ENCODE measurements at places on chromosomes 3 and 15.

DNA sequence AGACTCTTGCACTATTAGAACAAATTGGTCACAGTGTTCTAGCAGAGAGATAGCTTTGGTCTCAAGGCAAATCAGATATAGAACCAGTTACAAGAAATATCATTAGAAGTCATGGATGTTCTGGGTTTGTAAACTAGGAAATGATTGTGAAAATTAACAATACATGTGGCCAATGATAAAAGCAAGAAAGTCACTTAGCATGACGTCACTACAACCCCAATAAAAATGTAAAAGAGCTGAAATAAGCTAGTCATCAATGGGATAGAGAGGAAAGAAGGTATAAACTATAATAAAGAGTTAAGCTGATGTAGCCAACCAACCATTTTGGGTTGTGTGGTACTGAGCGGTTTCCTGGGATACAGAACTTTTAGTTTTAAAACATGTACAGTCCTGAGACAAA is 32.1 kb upstream of the KCNH8 start:
- DNase-seq = no peak

DNA sequence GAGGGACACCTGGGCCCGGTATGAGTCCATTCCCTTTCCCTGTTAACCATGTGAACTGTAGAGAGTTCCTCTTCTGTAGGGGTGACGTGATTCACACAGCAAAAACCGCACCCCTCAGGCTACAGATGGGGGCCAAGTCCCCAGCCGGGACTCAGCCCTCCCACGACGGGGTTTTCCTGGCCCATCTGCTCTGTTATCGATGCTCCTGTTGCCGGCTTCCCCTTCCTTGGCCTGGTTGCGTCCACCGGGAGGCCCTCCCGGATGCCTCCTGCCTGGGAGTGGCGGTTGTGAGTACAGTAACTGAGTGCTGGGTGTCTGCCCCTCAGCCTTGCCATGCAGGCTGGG is 817 bp upstream of the PLXNA1 start:
- peak; percentile 52 for DNase-seq

- DNase-seq = no peak
These were observed 6.7 kb downstream of the BCL2A1 start for GRCh38 chr15:79964232-79964805.

DNA sequence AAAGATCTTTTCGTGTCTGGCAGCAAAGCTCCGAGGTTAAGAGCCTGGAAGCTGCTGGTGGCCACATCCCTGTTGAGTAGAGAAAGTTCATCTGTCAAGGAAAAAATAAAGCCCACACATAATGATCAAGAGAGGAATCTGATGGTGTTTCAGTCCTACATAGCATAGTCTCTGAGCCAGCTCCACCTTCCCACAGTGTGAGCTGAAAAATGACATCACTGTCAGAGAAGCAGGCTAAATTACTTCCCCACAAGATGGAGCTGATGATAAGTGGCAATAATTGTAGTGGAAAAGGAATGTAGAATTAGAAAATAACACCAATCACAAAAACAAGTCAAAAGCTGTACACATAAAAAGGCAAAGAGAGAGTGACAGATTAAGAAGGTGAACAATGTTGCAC is 84.5 kb downstream of the AQP9 start:
- no peak for DNase-seq

- DNase-seq = no peak
These were observed 281.2 kb downstream of the MECOM start for GRCh38 chr3:169382309-169382708.

DNA sequence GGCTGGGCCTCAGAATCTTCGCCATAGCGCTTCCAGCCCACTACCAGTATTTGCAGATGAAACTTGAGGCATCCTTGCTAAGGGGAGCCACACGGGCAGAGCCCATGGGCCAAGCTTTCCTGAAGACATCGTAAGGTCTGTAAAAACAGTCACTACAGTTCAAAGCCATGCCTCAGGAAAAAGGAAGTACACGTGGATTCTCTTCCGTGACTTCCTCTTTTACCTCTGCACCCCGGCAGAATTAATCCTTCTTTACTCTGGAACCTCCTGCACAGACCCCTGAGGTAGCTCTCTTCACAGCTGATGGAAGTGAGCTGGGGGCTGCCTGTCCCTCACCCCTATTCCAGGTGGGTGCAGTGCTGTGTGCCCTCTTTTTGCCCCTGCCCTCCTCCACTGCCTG is 129.2 kb downstream of the CHDH start:
- no peak for DNase-seq

DNA sequence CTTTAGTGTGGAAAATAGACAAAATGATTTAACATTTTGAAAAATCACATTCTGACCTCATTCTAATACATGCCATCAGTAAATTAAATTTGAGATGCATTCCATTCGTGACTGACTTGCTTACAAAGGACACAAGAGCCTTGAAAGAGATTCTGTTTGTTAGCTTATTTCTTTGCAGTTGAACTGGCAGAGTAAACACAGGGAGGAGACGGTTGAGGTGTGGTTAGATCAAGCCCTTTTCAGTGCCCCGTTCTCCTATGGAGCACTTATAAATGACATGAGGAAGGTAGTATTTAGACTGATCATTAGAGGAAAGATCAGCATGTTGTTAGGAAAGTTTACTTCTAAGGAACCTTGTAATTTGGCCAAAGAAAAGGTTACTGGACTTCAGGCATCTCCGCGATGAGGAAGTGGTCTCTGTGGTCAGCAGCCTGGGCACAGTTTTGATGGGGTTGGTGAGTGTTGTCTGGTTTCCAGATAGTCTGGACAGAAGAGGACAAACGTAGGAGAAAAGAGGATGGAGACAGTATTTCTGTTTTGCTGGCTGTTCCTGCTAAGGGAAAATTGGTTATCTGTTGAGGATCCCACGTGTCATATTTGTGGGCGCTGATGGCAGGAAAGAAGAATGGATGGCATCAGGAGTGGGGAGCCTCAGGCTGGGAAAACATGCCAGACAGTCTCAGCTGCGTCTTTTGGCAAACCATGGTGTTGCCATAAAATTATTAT is 328.9 kb upstream of the TBL1XR1 start:
- no peak for DNase-seq

DNA sequence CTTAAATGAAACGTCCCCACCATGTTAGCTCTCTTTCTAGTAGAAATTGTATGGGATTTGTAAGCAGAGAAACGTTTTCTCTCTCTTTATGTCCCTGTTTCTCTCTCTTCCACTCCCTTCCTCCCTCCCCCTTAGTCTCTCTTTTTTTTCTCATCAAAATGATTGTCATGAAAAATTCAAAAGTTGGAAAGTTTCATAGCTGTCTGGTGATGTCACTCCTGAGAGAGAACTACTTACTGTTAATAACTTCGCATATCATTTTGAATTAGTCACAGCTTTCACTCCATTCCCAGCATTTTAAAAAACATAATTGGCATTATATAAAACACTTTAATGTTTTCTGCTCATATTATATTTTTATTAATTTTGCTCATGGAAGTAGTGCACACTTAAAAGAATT is 331.1 kb downstream of the C3orf38 start:
- DNase-seq = no peak

- DNase-seq = no peak
These were observed 76.8 kb upstream of the LRIG1 start for GRCh38 chr3:66577426-66578203.

- no peak for DNase-seq
These were observed 31.3 kb downstream of the RPN1 start for GRCh38 chr3:128619146-128619890.

DNA sequence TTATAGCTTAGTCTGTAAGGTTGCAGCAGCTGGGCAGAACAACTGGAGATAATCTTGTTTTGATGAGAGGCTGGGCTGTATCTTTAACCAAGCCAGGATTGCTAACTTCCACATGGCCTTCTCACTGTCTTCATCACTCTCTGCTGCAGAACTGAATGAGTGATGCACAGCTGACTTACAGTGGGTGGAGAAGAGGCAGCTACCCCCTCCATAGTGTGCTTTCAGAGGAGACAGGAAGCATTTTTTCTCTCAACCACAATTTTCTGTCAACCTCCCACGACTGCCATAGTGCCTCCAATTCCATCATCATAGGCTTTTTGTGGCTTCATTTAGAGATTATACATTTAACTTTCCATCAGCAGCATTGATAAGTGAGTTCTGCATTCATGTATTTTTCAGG is 168.2 kb downstream of the CLSTN2 start:
- no peak for DNase-seq

GRCh38 chr3:58474348-58474911 is 17.5 kb upstream of the KCTD6 start:
- DNase-seq = no peak

- no peak for DNase-seq
These were observed 179.4 kb downstream of the OPA1 start for GRCh38 chr3:193772422-193772763.

DNA sequence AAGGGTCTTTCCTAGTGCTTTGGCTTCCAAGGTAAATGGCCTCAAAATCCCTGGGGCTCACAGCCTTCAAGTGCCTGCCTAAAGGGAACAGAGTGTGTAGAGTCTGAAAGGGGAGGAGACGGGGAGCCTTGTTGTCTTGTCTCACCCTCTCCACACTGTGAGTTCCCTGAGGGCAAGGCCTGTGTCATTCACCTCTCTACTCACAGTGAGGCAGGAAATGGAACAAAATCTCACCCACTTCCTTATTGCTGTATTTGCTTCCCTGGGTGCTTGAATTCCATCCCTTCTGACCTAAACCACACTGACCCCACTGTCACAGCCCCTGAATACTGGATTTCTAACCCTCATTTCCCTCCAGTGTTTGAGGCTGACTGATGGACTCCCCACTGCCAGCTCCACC is 197.5 kb downstream of the EPHB1 start:
- no peak for DNase-seq

DNA sequence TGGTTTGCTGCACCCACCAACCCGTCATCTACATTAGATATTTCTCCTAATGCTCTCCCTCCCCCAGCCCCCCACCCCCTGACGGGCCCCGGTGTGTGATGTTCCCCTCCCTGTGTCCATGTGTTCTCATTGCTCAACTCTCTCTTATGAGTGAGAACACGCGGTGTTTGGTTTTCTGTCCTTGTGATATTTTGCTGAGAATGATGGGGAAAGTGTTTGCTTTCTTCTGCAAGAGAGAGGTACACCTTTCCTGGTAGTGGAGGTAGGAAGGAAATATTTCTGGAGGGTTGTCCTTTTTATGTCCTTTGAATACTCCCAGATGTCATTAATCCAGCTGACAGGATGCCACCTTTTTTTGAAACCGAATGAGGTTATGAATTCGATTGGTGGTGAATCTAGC is 10.5 kb upstream of the SLC28A1 start:
- no peak for DNase-seq

- DNase-seq = no peak
These were observed 151.7 kb upstream of the TOPAZ1 start for GRCh38 chr3:44090036-44090435.

- peak; percentile 65 for DNase-seq
These were observed 12.9 kb downstream of the C15orf62 start for GRCh38 chr15:40782609-40783227.

GRCh38 chr15:66756295-66756694 is 54.3 kb downstream of the SMAD6 start:
- no peak for DNase-seq

GRCh38 chr15:100190675-100191074 is 151.1 kb downstream of the ADAMTS17 start:
- no peak for DNase-seq

- DNase-seq = no peak
These were observed 34.2 kb downstream of the ZNF654 start for GRCh38 chr3:88093266-88093665.

GRCh38 chr15:71093054-71094024 is 21.9 kb upstream of the THSD4 start:
- no peak for DNase-seq

- DNase-seq = no peak
These were observed 34.2 kb upstream of the ACAD9 start for GRCh38 chr3:128845119-128845777.

DNA sequence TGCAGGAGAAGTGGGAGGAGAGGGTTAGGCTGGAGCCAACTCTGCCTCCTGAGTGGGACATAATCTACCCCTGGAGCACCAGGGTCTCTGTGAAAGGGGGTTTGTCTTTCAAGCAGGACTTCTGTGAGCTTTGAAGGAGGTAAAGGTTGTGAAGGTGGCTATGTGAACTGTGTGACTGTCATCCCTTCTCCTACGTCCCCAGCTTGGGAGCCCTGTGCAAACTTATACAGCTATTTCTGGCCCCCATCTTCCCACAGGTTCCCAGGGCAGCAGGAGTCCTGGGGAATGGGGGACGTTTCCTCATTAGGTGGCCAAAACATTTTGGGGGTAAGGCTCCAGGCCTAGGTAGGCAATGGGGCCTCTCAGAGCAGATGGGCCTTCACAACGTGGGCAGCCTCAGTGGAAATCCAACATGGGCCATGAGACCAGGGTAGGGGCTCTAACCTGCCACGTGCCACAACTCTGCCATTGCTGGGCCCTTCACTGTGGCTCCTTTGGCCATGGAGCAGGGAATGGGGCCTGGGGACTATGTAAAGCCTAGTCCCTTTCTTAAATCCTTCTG is 3.5 kb downstream of the VIPR1 start:
- DNase-seq = no peak

GRCh38 chr15:60555291-60555690 is 76.3 kb upstream of the ICE2 start:
- no peak for DNase-seq

GRCh38 chr3:70518356-70518755 is 205.9 kb upstream of the MDFIC2 start:
- no peak for DNase-seq

- DNase-seq = no peak
These were observed 283.7 kb upstream of the GBE1 start for GRCh38 chr3:82044930-82045705.

GRCh38 chr15:87263871-87264270 is 992.7 kb downstream of the NTRK3 start:
- DNase-seq = no peak

DNA sequence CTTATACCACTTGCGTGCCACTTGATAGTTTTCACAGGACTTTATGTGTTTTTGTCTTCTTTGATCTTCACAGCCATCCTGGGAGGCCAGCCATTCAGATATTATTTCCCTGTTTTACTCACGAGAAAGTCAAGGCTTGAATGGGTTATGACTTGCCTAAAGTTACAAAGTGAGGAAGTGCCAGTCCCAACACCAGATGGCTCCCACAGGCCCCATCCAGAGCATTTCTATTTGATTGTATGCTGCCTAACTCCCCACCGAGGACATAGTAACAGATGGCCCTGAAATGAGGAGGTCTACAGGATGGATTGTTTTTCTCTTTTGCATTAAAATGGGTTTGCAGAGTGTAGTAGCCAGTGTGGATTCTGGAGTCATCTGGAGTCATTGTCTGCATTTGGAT is 74.5 kb downstream of the SPTSSB start:
- DNase-seq = no peak

DNA sequence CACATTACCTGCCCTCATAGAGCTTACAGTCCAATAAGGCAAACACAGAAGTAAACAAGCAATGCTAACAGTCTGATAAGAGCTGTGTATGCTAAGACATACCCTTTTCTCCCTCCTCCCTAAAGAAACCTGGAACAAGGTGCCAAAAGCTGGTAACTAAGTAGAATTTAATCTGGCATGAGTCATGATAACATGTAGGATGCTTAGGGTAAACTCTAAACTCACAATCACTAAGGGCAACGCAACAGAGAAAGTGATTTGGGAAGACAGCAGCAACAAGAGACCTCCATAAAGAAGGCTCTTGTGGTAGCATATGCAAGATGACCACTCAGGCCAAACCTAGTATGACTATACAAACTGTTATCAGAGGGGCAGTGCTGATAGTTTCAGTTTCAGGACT is 55.5 kb downstream of the MYO1E start:
- DNase-seq = no peak
